ENCODE measurements at places on chromosomes 12 and 14. TPM values are rescaled to one million over a fixed set of nuclear protein-coding genes. Genes with fewer than 3 reads are reported as not detected.

DNA sequence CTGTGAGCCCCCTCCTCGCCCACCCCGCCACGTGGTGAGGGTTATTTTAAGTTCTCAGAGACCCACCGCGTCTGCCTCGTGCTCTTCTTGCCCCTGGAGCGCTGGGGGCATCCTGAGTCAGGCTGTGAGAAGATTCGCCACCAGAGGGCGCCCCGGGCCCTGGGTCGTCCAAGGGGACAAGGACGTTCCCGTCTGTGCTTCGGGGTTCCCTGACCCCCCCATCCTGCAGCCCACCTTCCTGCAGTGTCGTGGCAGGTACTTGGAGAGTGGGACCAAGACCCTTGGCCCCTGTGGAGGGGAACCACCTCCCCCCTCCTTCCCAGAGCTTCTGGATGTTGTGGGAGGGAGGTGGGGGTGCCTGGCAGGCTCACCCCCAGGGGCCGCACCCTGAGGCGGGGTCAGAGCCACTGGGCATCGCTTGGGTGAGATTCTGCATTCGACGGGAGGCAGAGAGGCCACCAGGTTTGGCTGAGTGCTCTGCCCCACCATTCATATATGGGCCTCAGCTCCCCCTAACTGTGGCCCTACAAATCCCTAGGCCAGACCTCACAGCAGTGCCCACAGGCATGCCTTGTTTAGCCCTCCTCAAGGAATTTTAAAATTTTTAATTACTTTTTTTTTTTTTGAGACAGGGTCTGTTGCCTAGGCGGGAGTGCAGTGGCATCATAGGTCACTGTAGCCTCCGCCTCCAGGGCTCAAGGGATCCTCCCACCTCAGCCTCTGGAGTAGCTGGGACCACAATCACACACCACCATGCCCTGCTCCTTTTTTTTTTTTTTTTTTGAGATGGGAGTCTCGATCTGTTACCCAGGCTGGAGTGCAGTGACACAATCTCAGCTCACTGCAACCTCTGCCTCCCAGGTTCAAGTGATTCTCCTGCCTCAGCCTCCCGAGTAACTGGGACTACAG, 17.0 kb downstream of the RHOF start:
- no peak overlapping the region for H3K4me3 ChIP-seq
- peaks cover 6% of the 10 kb centered on the region for H3K4me1 ChIP-seq
- DNase-seq: peak; percentile 87
- H3K27ac ChIP-seq: no peak overlapping the region

GRCh38 chr12:66065641-66066136, 64.9 kb downstream of the LLPH start:
- H3K27me3 ChIP-seq: no peaks in the 10 kb centered on the region
- no peaks in the 10 kb centered on the region for H3K36me3 ChIP-seq
- peak; percentile 18 for DNase-seq
- H3K4me1 ChIP-seq: no peaks in the 10 kb centered on the region

DNA sequence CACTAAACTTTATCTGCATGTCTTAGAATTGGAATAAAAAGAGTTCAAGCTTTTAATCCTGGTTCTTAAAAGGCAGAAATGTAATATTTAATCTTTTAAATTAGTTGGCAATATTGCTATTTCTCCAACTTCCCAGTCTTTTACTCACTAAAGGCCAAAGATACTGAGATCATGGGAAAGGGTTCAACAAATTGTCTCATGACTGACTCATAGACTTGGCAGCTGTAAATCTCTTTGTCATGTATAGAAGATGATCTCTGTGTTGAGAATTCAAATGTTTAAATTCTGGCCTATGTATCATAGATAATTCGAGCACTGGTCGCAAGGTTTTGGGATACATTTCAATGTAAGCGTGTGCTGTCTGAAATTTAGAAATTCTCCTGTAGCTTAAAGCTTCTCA, 40.1 kb upstream of the STRAP start:
- no peak overlapping the region for H3K4me3 ChIP-seq
- no peaks in the 10 kb centered on the region for H3K27me3 ChIP-seq

DNA sequence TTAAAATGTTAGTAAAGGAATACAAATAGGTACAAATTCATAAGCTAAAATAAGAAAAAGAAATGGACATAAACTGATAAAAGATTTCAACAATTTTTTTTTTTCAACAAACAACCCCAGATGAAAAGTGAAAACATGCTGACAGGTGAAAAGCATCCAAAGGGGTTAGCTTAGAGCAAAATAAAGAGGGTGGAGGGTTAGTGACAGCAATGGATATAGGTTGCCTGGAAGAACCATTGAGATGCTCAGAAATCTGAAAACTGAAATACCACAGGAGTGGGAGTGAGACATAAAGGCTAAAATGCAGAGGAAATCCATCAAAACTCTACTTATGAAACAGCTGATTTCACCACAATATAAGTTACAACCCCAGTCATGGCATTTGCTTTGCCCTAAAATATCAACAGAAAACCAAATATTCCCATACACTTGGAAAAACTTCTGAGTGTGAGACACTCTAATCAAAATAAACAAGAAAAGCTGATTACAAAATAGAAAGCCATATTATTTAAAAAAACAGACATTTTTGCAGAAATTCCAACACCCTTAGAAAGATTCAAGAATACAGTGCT, 136.3 kb upstream of the PLEKHG7 start:
- DNase-seq: no peak
- no peaks in the 10 kb centered on the region for H3K36me3 ChIP-seq
- no peaks in the 10 kb centered on the region for H3K27me3 ChIP-seq
- H3K4me1 ChIP-seq: peaks cover 4% of the 10 kb centered on the region
- no peak overlapping the region for H3K27ac ChIP-seq

GRCh38 chr12:96720363-96720705, 186.7 kb upstream of the NEDD1 start:
- no peaks in the 10 kb centered on the region for H3K36me3 ChIP-seq
- no peak overlapping the region for H3K4me3 ChIP-seq
- H3K27me3 ChIP-seq: no peaks in the 10 kb centered on the region

GRCh38 chr14:62118461-62118860, 356.2 kb downstream of the SNAPC1 start:
- no peaks in the 10 kb centered on the region for H3K4me1 ChIP-seq
- H3K36me3 ChIP-seq: no peaks in the 10 kb centered on the region

DNA sequence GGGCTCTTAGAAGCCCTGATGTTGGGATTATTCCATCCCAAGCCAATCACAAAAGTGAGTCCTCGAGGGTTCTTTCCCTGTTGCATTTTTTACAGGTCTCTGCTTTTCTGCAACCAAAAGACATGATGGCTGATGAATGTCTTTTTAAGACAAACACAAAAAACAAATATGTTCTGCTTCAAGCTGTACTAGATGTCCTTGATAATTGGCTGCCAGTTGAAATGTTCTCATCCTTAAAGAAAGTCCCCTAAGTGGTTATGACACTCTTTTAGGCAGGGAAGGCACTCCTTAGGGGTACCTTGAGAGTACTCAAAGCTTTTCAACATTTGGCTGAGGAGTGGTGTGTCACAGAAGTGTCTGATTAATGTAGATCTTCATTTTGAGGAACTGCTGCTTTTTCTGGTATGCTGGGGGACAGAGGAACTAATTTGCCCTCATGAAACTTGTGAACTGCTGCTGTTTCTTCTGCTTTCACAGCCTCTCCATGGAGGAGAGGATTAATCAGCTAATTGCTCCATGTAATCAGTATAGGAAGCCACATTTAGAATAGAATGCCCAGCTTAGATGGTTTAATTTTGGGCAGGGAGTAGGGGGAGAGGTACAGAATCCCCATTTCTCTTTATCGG, 22.8 kb upstream of the IGF1 start:
- no peaks in the 10 kb centered on the region for H3K27me3 ChIP-seq
- no peaks in the 10 kb centered on the region for H3K4me1 ChIP-seq
- DNase-seq: no peak
- no peak overlapping the region for H3K27ac ChIP-seq
- H3K36me3 ChIP-seq: no peaks in the 10 kb centered on the region

DNA sequence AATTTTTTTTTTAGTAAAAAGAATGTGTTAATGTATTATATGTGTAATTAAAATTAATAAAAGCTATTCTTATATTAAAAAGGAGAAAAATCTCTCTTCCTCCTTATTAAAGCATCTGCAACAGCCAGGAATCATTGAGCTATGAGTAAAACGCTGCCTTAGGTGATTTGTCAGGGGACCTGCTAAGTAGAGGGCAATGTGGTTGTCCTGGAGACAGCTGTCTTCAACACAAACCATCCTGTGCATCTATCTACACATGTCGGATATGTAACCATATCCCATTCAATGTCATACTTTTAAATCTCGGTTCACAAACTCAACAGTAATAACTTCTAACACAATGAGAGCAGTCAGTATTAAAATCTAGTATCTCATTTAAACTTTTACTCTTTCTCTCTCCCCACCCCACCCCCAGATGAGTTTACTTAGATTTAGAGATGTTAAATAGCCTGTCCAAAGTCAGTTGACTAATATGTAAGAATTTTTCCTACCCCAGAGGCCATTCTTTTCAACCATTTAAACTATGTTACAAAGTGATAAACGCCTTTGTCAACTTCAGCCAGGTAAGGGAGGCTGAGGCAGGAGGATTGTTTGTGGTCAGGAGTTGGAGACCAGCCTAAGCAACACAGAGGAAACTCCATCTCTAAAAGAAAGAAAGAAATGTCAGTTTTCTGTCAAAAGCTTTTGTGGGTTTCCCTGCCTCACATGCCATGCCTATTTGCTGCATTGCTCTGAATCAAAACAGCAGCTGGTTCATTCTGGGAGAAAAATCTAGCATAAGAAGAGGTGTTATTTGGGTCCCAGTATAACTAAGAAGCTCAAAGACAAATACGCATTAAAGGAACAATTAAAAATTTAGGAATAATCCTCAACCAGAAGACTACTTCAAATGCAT, 413.7 kb upstream of the CCDC196 start:
- no peak for DNase-seq
- no peak overlapping the region for H3K4me3 ChIP-seq
- H3K4me1 ChIP-seq: no peaks in the 10 kb centered on the region
- H3K36me3 ChIP-seq: no peaks in the 10 kb centered on the region
- H3K27ac ChIP-seq: no peak overlapping the region

- no peaks in the 10 kb centered on the region for H3K36me3 ChIP-seq
- H3K4me3 ChIP-seq: no peak overlapping the region
- H3K27me3 ChIP-seq: no peaks in the 10 kb centered on the region
- no peak overlapping the region for H3K27ac ChIP-seq
- DNase-seq: no peak
These were observed 15.5 kb upstream of the ETV6 start for GRCh38 chr12:11633968-11634367.

DNA sequence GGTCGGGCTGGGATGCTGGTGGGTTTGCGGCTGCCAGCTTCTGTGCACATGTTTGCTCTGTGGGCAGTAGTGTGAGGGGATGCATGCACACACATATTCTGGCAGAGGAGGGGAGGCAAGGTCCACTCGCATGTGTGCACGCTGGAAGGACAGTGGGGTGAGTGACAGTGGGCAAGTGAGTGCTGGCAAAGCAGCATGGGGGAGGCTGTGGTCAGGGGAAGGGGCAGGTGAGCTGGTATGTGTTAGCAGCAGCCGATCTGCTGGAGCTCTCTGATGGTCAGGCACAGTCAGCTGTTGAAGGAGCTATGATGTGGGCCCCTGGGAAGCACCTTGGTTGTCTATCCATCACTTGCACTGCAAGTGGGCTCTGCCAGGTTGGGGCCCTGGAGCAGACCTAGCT, 170.3 kb downstream of the NTS start:
- no peaks in the 10 kb centered on the region for H3K4me1 ChIP-seq
- H3K36me3 ChIP-seq: no peaks in the 10 kb centered on the region

GRCh38 chr14:52305014-52305413, 9.1 kb upstream of the PTGER2 start:
- no peaks in the 10 kb centered on the region for H3K4me1 ChIP-seq
- H3K36me3 ChIP-seq: no peaks in the 10 kb centered on the region
- no peak for DNase-seq
- H3K27me3 ChIP-seq: peaks cover 15% of the 10 kb centered on the region
- no peak overlapping the region for H3K4me3 ChIP-seq
- H3K27ac ChIP-seq: no peak overlapping the region

DNA sequence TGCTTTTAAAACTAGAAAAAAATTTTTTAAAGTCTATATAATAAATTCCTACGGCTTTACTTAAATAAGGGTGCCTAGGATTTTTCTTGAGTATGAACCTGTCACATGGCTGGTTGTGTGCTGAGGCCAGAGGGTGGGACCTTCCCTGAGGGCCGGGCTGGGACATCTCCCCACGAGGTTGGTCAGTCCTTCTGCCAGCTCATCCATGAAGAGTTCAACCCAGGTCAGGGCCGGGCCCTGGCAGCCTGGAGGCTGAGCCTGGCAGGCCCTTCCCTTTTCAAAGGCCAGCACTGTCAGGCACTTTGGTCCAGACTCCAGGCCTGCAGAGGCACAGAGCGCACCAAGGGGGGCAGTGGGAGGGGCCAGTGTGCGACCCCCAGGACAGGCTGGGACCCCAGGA, 31.7 kb downstream of the TNFAIP2 start:
- H3K36me3 ChIP-seq: no peaks in the 10 kb centered on the region
- no peak overlapping the region for H3K4me3 ChIP-seq
- H3K27ac ChIP-seq: no peak overlapping the region
- DNase-seq: no peak

DNA sequence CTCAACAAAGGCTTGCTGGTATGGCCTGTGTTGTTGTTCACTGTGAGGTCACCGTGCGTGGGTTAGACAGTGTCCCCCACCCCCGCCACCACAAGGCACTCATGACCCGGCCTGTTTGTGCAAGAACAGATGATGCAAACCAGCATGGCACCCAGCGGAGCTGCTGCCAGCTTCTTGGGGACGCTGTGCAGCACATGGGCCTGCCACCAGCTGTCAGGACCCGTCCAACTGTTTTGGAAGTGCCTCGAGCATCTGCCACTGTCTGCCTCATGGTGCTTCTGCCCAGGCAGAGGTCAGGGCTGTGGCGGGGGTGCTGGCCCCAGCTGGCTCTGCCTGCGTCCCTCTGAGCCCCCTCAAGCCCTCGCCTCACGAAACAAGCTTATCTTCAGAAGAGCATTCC, 1.5 kb downstream of the ASB2 start:
- H3K4me3 ChIP-seq: no peak overlapping the region
- peaks cover 51% of the 10 kb centered on the region for H3K4me1 ChIP-seq
- H3K27me3 ChIP-seq: no peaks in the 10 kb centered on the region
- DNase-seq: no peak

A2M gene
- 104 TPM for polyA plus RNA-seq

P2RX4 gene
- 19.4 TPM for polyA plus RNA-seq

GPR137C gene
- polyA plus RNA-seq: 1.1 TPM

HIGD1C gene
- not detected for polyA plus RNA-seq

ACRBP gene
- 7.0 TPM for polyA plus RNA-seq

GPR135 gene
- polyA plus RNA-seq: 1.7 TPM

All from cardiac muscle cell (in vitro differentiated cells and primary cell).